Occipital lobe (tissue), 3 donors: ENCODE measurements at places on chromosomes 1 and 21. TPM values are rescaled to one million over a fixed set of nuclear protein-coding genes. Genes with fewer than 3 reads are reported as not detected.

CGN gene
- 3.1 TPM for total RNA-seq

SPRR2F gene
- not detected for total RNA-seq

LHX8 gene
- total RNA-seq, result not detected

KCNJ9 gene
- 14.7 TPM for total RNA-seq

S100A14 gene
- 0.47 TPM for total RNA-seq

STUM gene
- total RNA-seq, result 24.3 TPM

TEDDM1 gene
- not detected for total RNA-seq

TRIM33 gene
- total RNA-seq, result 85.6 TPM

RASSF5 gene
- 0.62 TPM for total RNA-seq

ICOSLG gene
- total RNA-seq, result 0.31 TPM

ZNF593 gene
- total RNA-seq, result 8.0 TPM

ACTL8 gene
- total RNA-seq, result not detected

NFIA gene
- 41.5 TPM for total RNA-seq

MNDA gene
- 4.2 TPM for total RNA-seq

GPR52 gene
- total RNA-seq, result 12.9 TPM

PLPPR5 gene
- total RNA-seq, result 76.6 TPM

AGMAT gene
- 0.47 TPM for total RNA-seq

ZNF697 gene
- total RNA-seq, result 31.8 TPM

PTPRC gene
- 4.5 TPM for total RNA-seq

PRAMEF9 gene
- total RNA-seq, result not detected

BSND gene
- not detected for total RNA-seq

PTPN22 gene
- 1.2 TPM for total RNA-seq

LMX1A gene
- total RNA-seq, result not detected

EFNA1 gene
- 2.7 TPM for total RNA-seq

RHD gene
- 0.16 TPM for total RNA-seq

TTLL10 gene
- total RNA-seq, result not detected

SCAMP3 gene
- 19.5 TPM for total RNA-seq

FAM72A gene
- 2.3 TPM for total RNA-seq

IGFN1 gene
- total RNA-seq, result not detected

PHLDA3 gene
- total RNA-seq, result 9.8 TPM

CFAP141 gene
- not detected for total RNA-seq

NTMT2 gene
- not detected for total RNA-seq

PANK4 gene
- total RNA-seq, result 26.0 TPM

MCOLN3 gene
- total RNA-seq, result not detected

DMRTA2 gene
- total RNA-seq, result 5.8 TPM

CELSR2 gene
- total RNA-seq, result 41.8 TPM

SPRR4 gene
- not detected for total RNA-seq

KRTAP13-1 gene
- not detected for total RNA-seq
